Occipital lobe (tissue), 3 donors: ENCODE measurements at places on chromosomes 6 and 20. TPM values are rescaled to one million over a fixed set of nuclear protein-coding genes. Genes with fewer than 3 reads are reported as not detected.

- no peak for DNase-seq
These were observed 802.3 kb downstream of the MAFB start for GRCh38 chr20:39886650-39887190.

- DNase-seq: no peak
These were observed 103.9 kb upstream of the SASH1 start for GRCh38 chr6:148238713-148239112.

DNA sequence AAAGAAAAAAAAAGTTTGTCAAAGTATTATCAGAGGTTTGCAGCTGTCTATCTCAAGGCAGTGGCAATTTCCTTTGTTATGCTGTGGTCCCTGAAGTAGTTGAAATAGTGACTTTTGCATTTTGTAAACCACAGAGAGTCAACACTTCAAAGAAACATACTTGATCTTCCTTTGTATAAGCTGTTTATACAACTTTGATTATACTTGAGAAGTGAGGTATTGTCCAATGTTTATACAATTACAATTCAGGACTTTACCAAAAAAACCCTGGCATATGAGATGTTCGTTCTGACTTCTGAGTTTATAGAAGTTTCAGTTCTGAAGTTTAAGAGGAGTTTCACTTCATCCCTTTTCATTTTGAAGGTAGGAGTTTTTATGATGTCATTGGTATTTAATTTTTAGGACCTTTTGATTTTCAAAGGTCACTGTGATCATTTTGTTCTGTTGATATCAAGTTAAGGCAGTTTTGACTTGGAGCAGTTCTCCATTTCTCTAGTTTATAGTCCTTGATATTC lies 4.0 kb downstream of the STK4 start:
- no peak for DNase-seq

ZNF165 gene
- 0.62 TPM for total RNA-seq

DNA sequence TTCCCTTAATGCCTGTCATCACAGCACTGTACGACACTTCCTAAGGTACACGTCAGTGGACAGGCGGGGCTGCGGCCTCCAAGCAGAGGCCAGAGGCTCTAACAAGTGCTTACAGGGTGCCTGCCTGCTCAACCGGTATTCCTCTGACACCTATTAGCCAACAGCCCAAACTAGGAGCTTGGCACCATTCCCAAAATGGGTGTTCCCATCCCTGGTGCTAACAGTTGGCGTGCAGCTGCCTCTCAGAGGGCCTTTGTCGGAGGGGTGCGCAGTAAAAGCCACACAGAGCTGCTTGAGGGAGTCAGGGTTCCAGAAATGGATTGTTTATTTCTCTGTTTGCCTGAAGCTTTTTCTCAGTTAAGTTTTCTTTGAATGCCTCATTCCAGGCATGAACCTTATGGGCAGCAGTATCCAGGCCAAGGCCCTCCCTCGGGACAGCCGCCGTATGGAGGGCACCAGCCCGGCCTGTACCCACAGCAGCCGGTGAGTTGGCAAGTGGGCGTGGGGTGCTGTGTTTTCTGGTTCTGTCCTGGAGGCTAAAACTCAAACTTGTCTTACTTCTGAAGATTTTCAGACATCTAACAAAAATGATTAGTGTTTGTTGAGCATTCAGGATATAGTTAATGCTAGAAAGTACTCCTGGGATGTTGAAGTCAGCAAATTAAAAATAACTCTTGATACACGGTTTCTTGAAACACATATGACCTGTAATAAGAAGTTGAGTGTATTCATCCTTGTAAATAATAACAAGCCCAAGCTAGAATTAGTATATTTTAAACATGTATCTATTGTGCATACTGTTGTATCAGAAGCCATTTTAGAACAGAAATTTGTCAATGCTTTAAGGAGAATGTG lies 124.7 kb downstream of the TMEM242 start:
- DNase-seq: no peak
